ENCODE measurements at places on chromosomes 16 and 17. TPM values are rescaled to one million over a fixed set of nuclear protein-coding genes. Genes with fewer than 3 reads are reported as not detected.
A peak's percentile ranks its signal among the peaks of the same experiment; 100 is the strongest.

The RND2 gene
- 7.1 TPM for total RNA-seq

The CBFA2T3 gene
- total RNA-seq = 8.9 TPM

The SCARF1 gene
- total RNA-seq = 0.97 TPM

The DBNDD1 gene
- 11.6 TPM for total RNA-seq

The EPOP gene
- 11.0 TPM for total RNA-seq

The TMEM11 gene
- 33.4 TPM for total RNA-seq

The KRT12 gene
- not detected for total RNA-seq

- DNase-seq = no peak
Measured at GRCh38 chr16:5581428-5581827, 483.8 kb upstream of the EEF2KMT start.

DNA sequence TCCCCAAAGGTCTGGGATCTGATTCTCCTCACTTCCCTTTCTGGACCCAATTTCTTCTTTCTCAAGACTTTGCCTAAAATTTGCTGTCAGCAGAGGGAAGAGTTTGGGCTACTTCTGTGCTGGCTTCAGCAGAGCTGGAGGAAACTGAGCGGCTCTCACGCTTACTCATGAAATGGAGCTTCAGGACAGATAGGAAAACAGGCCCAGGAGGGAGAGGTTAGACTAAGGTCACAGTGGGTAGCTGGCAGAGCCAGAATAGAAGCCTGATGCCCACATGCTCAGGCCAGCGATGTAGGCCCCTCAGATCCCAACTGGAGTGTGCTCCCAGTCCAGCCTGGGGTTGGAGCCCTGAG is 593 bp downstream of the SLC38A7 start:
- no peak for DNase-seq

GRCh38 chr17:16288860-16289571 is 64.3 kb downstream of the CENPV start:
- no peak for DNase-seq

- DNase-seq = no peak
Measured at GRCh38 chr17:9244066-9245052, 223.0 kb downstream of the NTN1 start.

- no peak for DNase-seq
Measured at GRCh38 chr16:11359370-11359769, 14.1 kb downstream of the RMI2 start.

- DNase-seq = no peak
Measured at GRCh38 chr16:8380311-8380710, 210.0 kb downstream of the TMEM114 start.

DNA sequence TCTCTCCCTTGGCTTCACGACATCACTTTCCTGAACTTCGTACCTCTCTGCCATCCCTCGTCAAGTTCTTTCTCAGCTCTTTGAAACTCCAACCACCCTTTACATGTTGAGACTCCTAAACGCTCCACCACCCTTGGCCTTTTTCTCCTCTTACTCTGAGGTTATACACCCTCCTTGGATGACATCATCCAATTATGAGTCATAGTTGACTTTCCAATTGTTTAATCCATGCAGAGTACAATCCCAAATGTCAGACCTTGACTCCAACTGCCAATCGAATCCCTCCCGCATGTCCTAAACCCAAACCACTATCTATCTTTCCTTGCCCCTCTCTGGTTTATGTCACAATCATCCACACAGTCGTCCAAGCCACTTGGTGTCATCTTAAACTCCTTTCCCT is 18.4 kb upstream of the C16orf82 start:
- no peak for DNase-seq

GRCh38 chr16:81521141-81521626 is 76.6 kb downstream of the CMIP start:
- no peak for DNase-seq

- DNase-seq = no peak
Measured at GRCh38 chr17:39576187-39576586, 31.5 kb downstream of the NEUROD2 start.

DNA sequence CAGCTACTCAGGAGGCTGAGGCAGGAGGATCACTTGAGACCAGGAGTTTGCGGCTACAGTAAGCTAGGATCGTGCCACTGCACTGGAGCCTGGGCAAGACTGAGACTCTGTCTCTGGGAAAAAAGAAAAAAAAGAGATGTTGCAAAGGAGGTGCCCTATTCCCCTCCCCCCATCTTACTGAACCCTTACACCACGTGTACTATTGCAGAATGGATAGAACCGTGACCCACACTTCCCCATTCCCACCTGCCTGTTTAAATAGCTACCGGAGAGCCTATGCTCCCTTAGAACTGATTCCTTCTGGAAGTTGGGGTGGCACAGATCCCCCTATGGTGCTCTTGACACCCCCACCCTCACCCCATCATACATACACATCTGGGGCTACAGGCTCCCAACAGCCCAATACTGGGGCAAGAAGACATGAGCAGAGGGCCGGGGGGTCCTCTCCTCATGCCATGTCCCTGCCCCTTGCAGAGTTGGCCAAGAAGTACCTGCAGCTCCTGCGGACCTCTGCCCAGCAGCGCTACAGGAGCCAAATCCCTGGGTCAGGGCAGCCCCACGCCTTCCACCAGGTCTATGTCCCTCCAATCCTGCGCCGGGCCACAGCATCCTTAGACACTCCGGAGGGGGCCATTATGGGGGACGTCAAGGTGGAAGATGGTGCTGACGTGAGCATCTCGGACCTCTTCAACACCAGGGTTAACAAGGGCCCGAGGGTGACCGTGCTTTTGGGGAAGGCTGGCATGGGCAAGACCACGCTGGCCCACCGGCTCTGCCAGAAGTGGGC is 35.7 kb downstream of the NLRC5 start:
- DNase-seq = no peak

- no peak for DNase-seq
Measured at GRCh38 chr16:58384437-58385055, 7.7 kb upstream of the GINS3 start.

DNA sequence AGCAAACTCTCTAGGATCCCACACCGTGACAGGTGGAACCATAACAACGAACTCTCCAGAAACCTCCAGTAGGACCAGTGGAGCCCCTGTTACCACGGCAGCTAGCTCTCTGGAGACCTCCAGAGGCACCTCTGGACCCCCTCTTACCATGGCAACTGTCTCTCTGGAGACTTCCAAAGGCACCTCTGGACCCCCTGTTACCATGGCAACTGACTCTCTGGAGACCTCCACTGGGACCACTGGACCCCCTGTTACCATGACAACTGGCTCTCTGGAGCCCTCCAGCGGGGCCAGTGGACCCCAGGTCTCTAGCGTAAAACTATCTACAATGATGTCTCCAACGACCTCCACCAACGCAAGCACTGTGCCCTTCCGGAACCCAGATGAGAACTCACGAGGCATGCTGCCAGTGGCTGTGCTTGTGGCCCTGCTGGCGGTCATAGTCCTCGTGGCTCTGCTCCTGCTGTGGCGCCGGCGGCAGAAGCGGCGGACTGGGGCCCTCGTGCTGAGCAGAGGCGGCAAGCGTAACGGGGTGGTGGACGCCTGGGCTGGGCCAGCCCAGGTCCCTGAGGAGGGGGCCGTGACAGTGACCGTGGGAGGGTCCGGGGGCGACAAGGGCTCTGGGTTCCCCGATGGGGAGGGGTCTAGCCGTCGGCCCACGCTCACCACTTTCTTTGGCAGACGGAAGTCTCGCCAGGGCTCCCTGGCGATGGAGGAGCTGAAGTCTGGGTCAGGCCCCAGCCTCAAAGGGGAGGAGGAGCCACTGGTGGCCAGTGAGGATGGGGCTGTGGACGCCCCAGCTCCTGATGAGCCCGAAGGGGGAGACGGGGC is 1.3 kb downstream of the SPN start:
- DNase-seq = no peak

- DNase-seq = peak; percentile 76
Measured at GRCh38 chr16:78235168-78235800, 135.8 kb downstream of the WWOX start.

- DNase-seq = peak; percentile 89
Measured at GRCh38 chr16:30395155-30395991, at the start of gene ZNF48. Gene ZNF48, plus strand, starts transcription at chr16:30395420. Its CDS starts 375 bp downstream, at chr16:30395795.

DNA sequence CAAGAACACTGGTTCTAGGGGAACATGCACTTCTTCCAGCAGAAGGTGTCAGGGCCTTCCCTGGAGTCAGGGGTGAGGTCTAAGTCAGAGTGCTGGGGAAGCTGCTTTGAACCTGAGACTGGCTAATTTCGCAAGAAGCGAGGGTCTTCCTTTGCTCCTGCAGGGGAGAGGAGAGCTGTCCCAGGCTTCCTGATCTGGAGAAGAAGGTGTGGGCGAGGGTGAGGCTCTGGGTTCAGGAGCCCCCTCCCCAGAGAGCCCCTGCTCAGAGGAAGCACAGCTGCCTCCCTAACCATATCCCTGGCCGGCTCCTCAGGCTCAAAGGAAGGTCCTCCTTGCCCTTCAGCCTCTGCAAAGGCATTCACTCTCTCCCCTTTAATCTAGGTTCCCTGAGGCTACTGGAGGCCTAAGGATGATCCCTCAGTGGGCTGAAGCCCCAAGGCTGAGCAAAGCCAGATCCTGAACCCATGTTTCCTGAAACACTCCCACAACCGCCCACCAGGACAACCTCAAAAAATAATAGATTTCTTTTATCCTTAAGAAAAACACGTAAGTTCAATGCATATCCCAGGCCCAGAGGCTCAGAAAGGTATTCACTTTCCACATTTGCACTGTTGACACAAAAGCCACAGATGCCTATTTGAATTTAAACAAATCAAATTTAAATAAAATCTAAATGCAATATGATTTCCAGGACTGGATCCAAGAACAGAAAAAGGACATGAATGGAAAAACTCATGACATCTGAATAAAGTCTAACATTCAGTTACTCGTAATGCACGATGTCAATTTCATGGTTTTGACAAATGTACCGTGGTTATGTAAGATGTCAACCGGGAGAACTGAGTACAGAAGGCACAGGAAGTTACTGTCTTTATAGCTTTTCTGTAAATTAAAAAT is 71.5 kb upstream of the RCVRN start:
- no peak for DNase-seq

DNA sequence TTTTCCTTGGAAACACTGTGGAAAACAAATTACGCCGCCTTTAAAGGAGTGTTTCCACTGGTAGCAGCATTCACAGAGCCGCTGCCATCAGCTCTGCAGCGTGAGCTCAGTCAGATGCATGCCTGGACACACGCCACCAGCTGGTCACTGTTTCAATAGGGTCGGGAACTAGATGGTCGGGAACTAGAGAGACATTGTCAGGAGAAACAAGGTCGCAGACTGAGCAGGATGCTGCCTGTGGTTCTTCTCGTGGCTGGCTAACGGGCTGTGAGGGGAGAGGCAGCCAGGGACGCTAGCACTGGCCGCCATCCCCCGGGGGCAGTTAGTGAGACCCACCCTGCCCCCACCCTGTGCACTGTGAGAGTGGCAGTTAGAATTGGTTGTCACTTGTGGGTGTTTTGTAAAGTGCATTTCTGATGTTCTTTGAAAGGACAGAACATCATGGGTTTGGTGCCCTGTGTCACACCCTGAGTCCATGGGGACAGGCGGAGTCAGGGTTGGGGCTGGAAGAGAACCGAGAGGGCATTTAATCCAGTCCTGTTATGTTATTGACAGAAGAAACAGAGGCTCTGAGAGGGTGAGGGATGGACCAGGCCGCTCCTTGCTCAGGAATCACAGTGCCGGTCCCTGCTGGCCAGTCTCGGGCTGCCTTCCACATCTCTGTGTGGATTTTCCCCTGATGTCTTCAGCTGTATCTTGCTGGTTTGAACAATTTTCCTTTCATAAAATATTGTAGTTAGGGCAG is 86.3 kb downstream of the SPECC1 start:
- no peak for DNase-seq

- DNase-seq = no peak
Measured at GRCh38 chr17:82524540-82524939, 5.0 kb downstream of the FOXK2 start.

DNA sequence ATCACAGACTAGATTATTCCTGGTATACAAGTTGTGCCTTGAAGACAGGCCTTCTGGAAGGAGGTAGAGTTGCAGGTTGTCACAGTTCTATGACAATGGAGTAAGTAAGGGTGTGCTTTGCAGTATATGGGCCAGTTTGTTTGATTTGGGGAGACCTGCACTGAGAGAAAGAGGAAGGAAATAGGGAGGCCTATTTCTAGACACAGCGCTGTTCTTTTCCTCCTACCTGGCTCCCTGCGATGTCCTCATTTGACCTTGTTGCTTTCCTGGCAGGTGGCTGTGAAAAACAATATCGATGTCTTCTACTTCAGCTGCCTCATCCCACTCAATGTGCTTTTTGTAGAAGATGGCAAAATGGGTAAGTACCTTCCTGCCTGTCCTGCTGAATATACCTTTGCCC is 22.5 kb upstream of the RASL10B start:
- no peak for DNase-seq

DNA sequence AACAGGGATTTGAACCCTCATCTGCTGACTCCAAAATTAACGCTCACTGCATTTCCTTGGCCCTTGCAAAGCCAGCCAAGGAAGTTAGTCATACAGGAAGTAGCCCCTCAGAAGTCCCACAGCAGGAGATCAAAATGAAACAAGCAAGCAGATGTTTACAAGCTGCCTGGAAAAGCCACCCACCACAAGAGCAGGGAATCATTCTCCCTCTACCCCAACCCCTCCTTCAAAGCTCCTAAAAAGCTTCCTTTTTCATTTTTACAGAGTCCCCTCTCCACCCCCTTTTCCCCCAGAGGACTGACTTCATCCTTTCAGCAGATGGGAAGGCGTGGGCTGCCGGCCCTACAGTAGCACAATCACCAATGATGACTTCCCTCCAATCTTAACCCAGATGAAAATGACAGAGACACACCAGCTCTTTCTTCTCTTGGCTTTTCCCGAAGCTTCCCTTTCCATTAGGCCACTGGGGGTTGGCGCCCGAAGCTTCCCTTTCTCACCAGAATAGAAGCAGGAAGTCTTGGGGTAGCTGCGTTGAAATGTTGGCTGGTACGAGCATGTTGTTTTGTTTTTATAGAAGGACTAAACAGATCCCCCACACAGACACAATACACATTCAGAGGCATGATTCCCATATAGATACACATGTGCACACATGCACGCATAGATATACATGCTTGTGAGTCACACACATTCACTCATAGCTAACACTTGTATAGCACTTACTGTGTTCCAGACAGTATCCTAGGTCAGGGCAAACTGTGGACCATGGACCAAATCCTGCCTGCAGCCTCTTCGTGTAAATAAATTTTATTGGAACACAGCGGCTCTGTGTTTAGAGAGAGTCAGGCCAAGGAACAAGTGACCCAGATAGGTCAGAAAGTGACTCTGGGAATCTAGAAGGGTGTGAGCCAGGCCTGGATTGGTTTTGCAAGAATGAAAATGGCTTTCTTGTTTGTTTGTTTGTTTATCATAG is 17.4 kb downstream of the ITPRIPL2 start:
- no peak for DNase-seq

GRCh38 chr17:48641541-48642058 is 15.4 kb upstream of the HOXB9 start:
- DNase-seq = no peak

- DNase-seq = no peak
Measured at GRCh38 chr16:87065446-87066132, 251.6 kb downstream of the C16orf95 start.

DNA sequence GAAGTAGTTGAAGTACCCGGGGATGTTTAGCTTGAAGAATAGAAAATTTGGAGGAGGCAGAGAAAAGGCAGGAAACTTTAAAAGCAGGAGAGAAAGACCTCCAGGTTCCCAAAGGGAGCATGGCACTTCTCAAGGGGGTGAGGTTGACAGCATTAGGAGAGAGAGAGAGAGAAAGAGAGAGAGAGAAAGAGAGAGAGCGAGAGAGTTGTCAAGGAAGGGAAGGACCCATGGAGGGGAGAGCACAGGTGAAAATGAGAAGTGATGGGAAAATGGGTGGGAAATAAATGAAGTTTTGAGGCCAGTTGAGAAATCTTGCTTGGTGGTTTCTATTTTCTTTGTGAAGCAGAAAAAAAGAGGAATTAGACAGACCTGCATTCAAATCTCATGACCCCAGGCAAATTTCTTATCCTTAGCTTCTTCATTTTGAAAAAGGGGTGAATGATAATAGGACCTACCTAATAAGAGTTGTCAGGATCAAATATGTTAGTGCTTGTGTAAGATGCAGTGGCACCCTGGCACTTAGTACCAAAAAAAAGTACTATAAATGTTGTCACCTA is 24.0 kb downstream of the PRKCB start:
- no peak for DNase-seq
